ENCODE measurements at places on chromosomes 2 and 18.

- DNase-seq: no peak
Measured at GRCh38 chr18:58856881-58857280, 7.8 kb upstream of the ZNF532 start.

GRCh38 chr2:108978709-108979111 is 10.3 kb downstream of the EDAR start:
- no peak for DNase-seq

DNA sequence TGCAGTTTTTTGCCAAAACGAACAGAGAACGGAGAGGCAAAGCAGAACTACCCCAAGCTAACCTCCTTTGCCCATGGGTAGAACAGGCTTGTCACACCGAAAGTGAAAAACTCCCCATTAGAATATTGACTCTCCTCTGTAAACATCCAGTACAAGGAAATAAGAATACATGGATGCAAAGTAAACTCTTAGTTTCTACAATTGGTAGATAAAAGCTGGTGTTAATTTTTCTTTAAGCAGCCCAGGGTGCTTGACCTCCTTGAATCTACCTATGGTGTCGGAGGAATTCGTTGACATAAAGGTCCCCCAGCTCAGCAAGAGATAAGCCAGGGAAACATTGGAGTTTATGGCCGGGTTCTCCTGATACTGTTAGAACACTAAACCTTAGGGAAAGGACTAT is 48.4 kb upstream of the DSG1 start:
- no peak for DNase-seq

DNA sequence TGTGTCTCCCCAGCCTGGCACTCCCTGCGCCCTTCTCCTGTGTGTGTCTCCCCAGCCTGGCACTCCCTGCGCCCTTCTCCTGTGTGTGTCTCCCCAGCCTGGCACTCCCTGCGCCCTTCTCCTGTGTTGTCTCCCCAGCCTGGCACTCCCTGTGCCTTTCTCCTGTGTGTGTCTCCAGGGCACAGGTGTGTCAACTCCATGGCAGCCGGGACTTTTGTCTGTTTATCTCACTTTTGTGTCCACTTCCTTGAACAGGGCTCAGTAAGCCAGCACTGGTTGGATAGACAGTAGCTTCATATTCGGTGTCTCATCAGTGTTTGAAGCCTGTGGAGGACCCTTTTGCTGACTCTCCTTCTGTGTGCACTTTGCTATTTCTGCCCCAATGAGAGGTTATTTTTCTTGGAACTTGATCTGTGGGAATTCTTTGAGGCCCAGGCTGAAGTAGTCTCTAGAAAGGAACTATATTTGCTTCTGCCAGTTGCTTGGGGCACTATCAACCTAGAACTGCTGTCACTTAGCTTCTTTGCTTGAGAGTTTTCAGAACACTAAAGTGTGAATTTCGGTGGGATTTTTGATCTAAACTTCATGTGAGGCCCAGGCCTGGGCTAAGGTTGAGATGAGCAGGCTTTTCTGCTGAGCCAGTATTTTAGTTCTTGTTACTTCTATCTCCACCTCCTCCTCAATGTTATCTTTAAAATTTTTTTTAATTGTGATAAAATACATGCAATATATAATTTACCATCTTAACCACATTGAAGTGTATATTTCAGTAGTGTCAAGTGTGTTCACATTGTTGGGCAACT is 8.3 kb upstream of the ASB1 start:
- DNase-seq: no peak

DNA sequence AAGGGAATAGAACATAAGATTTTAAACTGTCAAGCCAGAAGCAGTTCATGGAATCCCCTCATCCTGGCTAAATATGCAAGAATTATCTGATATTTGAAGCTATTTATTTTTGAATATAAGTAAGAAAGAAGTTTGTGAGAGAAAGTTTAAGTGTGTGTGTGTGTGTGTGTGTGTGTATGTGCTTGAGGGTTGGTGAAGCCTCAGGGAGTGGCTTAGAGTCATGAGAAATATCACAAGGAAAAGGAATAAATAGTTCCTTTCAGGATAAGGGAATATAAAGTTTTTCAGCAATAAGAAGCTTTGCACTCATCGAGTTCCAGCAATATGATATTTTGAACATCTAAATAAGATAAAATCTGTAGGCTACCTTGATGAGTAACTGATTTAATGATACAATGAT is 359.6 kb downstream of the MEIS1 start:
- DNase-seq: no peak

GRCh38 chr2:85230679-85231467 is 96.9 kb downstream of the TGOLN2 start:
- no peak for DNase-seq

DNA sequence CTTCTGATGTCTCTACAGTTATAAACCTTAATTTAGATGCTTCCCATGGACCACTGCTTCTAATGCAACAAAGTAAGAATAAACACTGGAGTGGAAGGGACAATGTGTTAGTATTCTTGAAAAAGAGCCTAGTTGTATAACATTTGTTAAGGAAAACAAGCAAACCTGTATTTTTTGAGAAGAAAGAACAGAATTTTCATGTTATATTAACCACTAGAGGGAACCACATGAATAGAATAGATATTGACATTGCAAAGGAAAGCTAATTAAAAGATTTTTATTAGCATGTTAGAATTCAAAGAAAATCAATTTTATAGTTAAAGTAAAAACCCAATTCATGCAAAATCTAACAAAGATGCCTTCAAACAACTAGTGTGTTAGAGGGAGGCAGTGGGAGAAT is 151.2 kb upstream of the BARD1 start:
- DNase-seq: no peak

- no peak for DNase-seq
Measured at GRCh38 chr18:78986018-78986481, 6.4 kb downstream of the SALL3 start.

DNA sequence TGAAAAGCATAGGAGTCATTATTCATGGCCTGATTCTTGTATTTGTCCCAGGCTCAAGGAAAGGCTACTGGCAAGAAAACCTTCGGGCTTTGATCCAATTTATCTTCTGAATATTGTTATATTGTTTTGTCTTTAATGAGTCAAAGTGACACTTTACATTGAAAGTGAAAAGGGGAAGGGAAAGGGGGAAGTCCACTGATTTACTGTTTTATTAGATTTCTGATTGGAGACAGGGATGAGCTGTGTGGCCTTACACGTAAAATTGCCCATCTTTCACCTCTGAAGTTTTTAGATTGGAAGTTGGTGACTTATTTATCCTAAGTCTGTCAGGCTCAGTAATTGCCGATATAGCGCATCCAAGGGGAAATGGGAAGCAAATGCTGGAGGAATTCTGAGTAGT is 843.8 kb upstream of the LRRTM1 start:
- no peak for DNase-seq

DNA sequence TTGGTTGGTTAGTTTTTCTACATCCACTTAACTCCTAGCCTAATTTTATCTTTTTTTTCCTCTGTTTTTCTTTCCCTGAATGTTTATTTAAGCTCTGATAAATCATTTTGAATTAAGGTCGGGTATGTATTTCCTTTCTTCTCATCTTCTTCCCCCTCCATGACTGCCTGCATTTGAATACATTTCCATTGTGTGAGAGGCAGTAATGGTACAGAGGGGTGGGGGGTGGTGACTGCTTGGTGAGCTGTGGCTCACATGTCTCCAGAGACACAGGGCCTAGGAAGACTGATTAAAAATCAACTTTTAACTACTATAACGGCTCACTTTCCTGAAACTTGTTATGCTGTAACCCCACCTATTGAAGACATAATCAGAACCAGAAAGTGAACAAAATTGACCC is 58.0 kb downstream of the NEDD4L start:
- no peak for DNase-seq

- no peak for DNase-seq
Measured at GRCh38 chr2:160977854-160978253, 182.4 kb upstream of the TANK start.

- DNase-seq: no peak
Measured at GRCh38 chr2:229129738-229130371, 141.2 kb downstream of the PID1 start.

DNA sequence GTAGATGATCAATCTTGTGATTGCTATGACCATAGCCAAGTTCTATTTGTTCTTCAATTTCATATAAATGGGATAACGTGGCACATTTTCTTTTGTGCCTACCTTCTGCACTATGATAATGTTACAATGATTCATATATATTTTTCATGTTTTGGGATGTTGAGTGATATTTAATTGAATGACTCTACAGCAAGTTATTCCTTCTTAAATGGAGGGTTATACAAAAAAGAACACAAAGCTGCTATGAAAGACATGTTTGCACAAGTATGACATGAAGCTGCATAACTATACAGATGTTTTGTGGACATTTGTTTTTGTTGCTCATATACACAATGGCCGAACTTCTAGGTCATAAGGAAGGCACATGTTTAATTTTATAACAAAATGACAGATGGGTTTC is 356.2 kb downstream of the CBLN2 start:
- no peak for DNase-seq

GRCh38 chr2:134290358-134290757 is 36.5 kb downstream of the MGAT5 start:
- no peak for DNase-seq

GRCh38 chr2:42812899-42813479 is 20.6 kb upstream of the HAAO start:
- no peak for DNase-seq

DNA sequence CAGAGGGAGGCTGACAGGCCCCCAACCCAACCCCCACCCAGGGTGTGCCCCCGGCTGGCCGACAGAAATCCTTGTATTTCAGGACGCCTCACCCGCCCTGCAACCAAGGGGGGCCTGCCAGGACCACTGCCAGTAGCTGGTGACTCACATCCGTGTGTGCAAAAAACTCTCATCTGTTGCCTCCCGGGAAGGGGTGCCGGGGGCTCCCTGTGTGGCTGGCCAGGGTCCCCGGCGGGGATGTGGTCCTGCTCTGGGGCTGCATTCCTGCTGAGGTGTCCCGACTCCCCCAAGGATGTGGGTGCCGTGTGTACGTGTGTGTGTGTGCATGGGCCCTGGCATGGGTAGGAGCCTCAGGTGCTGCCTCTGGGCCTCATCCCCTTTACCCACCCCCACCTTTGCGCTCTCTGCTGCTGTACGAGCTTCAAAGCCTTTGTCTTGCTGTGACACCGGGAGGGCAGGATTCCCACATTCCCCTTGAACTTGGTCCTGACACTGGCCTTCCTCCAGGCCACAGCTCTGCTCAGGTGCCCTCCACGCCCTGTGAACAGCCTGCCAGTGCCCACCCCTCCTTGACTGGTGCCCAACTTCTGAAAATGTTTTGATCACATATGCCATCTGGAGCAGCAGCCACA is 226.3 kb upstream of the HDAC4 start:
- no peak for DNase-seq

DNA sequence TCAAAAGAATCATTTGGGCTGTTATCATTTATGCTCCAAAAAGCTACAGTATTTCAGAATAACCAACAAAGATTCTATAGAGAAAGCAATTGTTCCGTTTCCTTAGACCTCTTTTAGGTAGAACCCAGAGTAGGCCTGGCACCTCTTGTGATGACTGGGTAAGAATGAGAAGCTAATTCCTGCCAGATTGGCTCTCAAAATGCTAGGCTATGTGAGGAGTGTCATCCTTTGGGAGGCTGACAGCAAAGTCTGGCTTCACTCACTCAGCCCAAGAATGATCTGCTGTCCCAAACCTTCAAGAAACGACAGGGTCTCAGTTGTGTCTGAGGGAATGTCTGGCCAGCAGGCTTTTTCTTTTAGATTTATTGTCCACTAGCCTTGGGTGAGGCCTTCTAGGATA is 4.5 kb downstream of the CERS6 start:
- DNase-seq: no peak

- no peak for DNase-seq
Measured at GRCh38 chr2:37825586-37825985, 99.5 kb upstream of the RMDN2 start.

DNA sequence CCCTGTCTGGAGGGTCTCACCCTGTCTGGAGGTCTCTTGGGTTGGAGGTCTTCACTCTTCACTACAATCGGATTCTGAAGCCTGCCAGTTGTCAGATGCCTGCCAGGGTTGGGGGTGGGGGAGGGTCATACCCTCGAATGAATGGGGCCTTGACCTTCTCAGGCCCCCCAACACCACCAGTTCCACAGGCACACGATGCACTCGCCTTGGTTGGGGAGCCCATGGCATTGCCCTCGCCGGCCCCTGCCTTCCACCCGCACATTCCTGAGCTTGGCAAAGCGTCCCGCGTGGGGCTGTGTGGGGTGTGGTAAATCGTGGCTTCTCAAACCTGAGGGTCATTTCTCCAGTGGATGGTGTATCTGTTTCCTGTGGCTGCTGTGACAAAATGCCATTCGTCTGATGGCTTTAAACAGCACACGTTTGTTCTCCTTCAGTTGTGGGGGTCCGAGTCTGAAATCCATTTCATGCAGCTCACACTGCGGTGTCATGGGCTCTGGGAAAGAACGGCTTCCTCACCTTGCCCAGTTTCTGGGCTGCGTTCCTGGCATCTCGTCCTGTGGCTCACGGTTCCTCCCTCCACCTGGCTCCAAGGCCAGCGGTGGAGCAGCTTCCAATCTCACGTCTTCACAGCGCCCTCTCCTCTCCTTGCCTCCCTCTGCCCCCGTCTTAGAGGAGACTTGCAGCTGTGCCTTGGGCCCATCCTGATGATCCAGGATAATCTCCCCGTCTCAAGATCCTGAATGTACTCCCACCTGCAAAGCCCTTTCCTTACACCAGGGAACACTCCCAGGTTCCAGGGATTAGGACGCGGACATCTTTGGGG is 38.0 kb upstream of the HPCAL1 start:
- no peak for DNase-seq

GRCh38 chr2:142463047-142463446 is 332.2 kb upstream of the LRP1B start:
- no peak for DNase-seq

DNA sequence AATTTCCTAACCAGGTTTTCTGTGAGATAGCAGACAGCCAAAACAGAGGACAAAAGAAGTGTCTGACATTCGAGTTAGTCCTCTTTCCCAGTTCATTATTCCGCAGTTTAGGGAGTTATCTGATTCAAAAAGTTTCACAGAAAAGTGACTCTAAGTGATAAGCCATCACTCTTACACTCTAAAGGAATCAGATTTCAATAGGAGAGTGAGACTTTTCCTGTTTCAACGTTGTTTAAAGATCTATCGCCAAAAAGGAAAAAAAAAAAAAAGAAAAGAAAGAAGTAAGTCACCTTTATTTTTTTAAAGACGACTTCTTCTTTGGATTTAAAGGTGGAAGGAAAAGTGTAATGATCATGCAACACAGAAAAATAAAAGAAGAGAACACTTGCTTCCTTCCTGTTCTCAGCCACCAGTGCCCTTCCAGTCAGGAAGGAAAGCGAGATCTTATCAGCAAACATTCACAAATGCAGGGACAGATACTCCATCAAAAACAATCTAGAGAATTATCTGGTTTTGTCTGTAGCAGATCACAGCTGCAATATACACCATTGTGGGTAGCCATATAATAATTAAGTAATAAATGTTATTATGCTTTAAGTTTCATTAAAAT is 49.8 kb downstream of the TFPI start:
- no peak for DNase-seq
